ENCODE measurements at places on chromosomes 2 and 18. TPM values are rescaled to one million over a fixed set of nuclear protein-coding genes. Genes with fewer than 3 reads are reported as not detected.

Gene MROH2A
- total RNA-seq: 0.48 TPM

Gene LGALSL
- total RNA-seq: 7.6 TPM

Gene CERKL
- 0.71 TPM for total RNA-seq

Gene LOXL3
- total RNA-seq: 3.2 TPM

Gene SGPP2
- not detected for total RNA-seq

Gene IL36RN
- not detected for total RNA-seq

Gene GALR1
- not detected for total RNA-seq

Gene GPR35
- 0.17 TPM for total RNA-seq

Gene C1GALT1C1L
- 2.1 TPM for total RNA-seq

Gene CNTNAP5
- not detected for total RNA-seq

Gene DNAH6
- 0.02 TPM for total RNA-seq

Gene GPR45
- not detected for total RNA-seq

Gene PLA2R1
- total RNA-seq: 2.5 TPM

Gene ADRA2B
- total RNA-seq: not detected

Gene NEURL3
- total RNA-seq: 0.45 TPM

Gene LDLRAD4
- total RNA-seq: 8.9 TPM

Gene CCDC141
- total RNA-seq: 0.31 TPM

Measured in A172 (cell line).